ENCODE measurements at places on chromosomes 11 and 22. TPM values are rescaled to one million over a fixed set of nuclear protein-coding genes. Genes with fewer than 3 reads are reported as not detected.
A peak's percentile ranks its signal among the peaks of the same experiment; 100 is the strongest.

DNA sequence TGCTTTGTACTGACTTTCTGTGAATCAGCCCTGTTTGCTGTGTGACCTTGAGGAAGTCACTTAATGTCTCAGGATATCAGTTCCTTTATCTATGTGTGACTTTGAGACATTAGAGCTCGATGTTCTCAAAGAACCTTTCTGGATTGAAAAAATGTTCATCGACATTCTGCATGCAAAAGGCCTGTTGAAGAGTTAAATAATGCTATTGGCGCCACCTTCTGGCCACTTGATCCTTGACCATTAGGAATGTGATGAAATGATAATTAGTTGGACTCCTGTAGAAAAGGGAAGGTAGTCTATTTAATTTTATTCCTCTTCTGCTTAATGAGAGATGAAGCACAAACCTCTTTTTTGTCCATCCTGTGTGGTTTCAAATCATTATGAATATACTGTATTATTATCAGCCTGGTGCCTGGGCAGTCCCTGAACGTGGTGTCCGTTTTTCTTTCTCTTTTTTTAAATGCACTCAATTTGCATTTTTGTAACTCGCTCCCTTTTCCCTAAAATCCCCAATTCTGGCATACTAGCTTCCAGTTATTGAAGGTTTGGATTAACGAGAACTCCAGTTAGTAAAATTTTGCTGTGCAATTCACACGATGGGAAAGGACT, 20.7 kb downstream of the ELF5 start:
- DNase-seq = peak; percentile 56

The NEFH gene
- not detected for total RNA-seq

GRCh38 chr22:43432883-43433415, 21.1 kb downstream of the MPPED1 start:
- DNase-seq = no peak

DNA sequence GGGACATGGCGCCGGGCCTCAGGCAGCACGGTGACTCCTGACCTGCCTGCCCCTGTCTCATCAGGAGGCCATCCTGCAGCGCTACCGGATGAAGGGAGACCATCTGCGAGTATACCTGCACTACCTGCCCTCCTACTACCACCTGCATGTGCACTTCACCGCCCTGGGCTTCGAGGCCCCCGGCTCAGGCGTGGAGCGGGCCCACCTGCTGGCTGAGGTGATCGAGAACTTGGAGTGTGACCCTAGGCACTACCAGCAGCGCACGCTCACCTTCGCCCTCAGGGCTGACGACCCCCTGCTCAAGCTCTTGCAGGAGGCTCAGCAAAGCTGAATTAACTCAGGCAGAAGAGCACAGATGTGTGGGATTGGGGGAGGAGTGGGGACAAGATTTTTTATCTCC, 10.2 kb upstream of the ST3GAL4 start:
- DNase-seq = no peak

- no peak for DNase-seq
These were observed 88.8 kb downstream of the PDHX start for GRCh38 chr11:35005141-35005780.

The LIF gene
- 70.9 TPM for total RNA-seq

GRCh38 chr11:92253421-92253820, 28.8 kb downstream of the FAT3 start:
- DNase-seq = no peak

- DNase-seq = peak; percentile 25
These were observed 4.9 kb upstream of the TCN2 start for GRCh38 chr22:30602049-30602448.

DNA sequence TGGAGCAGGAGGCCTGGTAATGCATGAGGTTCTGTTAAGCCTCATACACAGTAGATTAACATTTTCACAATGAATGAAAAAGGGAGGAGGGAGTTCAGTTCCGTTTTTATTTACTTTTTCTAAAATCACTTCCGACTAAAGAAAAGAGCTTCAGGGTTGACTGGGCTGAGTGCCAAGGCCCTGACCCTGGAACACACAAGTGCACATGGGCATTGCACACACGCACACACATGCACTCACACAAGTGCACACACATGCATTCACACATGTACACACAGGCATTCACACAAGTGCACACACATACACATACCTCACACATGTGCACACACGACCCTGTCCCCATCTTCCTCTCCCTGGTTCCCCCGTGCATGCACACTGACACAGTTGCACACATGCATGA, 303.3 kb downstream of the BRD1 start:
- DNase-seq = no peak

GRCh38 chr11:81979448-81979847, 754.2 kb downstream of the FAM181B start:
- no peak for DNase-seq

The CD248 gene
- total RNA-seq = not detected

GRCh38 chr11:1750481-1750839, at the start of gene IFITM10:
Gene IFITM10, minus strand, starts transcription at chr11:1750595. Its CDS starts 153 bp downstream, at chr11:1750442.
- DNase-seq = no peak

DNA sequence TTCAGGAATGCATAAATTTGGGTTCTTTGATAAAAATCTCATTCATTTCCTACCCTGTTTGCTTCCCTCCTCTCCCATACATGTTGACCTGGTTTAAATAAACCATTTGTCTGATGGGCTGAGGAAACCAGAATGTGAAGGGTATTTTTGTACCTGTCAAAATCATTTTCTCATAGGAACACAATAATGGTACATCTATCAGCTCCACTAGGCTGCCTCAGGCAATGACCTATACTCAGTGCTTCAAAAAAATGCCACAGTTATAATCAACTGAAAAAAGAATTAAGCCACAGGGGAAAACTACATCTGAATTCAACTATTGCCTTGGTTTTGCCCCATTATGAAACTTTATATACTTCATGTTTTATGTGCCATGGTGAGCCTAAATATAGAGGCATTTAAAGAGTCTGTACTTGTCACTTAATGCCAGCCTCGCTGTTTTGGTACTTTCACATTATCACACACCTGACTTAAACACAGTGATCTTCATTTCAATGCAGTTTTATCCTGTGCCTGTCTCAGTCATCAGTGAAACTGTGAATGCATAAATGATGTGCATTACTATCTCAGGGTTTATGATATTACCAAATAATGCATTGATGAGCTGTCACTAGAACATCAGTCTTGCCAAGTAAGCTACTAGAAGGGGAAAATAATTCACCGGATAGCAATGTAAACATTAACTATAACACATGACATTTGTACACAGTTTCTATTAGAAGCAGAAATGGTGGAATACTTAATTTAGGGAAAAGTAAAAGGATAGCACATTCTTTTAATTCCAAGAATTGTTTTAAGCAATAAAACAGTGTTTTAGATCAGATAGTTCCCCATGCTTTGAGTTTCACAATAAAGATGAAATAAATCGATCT, 92.7 kb downstream of the MSANTD4 start:
- no peak for DNase-seq

The OR52A1 gene
- not detected for total RNA-seq

GRCh38 chr22:22769434-22770279, 118.0 kb upstream of the IGLL5 start:
- no peak for DNase-seq

The TUBA8 gene
- 0.45 TPM for total RNA-seq

DNA sequence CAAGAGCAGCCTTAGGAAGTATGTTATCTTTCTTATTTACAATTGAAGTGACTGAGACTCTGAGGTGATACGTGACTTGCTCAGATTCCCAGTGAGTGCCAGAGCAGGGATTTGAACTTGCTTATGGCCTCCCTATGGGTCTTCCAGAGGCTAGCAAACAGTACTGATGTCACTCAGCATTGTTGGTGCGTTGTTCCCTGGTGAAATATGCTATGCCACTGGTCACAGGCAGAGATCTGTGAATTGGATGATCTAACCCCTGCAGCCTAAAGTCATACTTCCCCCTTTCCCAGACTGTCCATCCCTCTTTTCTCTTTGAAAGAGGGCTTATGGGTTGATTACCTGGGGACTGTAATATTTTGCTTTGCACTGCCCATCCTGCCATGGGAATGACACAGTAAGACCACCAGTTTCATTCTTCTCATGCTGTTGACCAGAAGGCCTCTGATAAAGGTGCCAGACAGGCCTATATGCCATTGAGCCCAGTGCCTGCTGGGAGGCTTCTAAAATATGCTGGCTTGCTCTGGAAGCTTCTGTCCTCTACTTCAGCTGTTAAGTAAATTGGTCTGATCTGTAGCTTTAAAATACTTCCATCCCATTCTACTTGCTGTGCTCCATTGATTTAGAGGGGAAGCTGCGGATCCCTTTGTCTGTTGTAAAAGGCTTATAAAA, 152.2 kb upstream of the E2F8 start:
- DNase-seq = no peak

DNA sequence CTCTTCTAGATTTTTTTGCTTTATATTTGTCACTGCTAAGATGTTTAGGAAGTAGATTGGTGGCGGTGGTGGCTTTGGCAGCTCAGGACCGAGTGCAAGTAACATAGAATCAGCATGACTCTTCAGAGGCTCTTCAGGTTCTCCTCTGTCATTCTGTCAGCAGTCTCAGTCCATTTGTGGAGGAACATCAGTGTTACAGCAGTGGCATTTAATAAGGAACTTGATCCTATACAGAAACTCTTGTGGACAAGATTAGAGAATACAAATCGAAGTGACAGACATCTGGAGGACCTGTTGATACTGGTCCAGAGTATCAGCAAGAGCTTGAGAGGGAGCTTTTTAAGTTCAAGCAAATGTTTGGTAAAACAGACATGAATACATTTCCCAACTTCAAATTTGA, 82.2 kb upstream of the GNAZ start:
- DNase-seq = no peak

- no peak for DNase-seq
These were observed 14.2 kb upstream of the TLCD5 start for GRCh38 chr11:120310870-120311269.

The IGLL1 gene
- total RNA-seq = not detected

- no peak for DNase-seq
These were observed 1.2 kb downstream of the SLCO2B1 start for GRCh38 chr11:75152090-75152489.

- no peak for DNase-seq
These were observed 90.9 kb downstream of the NAV2 start for GRCh38 chr11:19803506-19803998.

DNA sequence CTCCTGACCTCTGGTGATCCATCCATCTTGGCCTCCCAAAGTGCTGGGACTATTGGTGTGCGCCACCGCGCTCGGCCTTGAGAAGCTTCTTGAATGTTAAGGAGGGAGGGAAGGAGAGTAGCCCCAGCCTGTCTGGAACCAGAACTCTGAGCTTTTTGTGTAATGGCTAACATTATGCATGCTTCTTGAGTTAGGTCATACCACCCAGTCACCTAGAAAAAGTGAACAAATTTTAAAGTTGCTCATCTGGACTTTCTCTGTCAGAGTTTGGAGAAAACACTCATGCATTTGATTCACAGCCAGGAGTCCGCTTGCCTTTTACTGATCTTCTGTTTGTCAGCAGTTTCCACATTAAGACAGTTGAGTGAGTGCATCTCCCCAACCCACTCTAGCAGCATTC, 82.1 kb downstream of the PPP6R3 start:
- DNase-seq = no peak

The MS4A6E gene
- total RNA-seq = not detected

- no peak for DNase-seq
These were observed 11.1 kb upstream of the RFPL1 start for GRCh38 chr22:29427176-29427760.

DNA sequence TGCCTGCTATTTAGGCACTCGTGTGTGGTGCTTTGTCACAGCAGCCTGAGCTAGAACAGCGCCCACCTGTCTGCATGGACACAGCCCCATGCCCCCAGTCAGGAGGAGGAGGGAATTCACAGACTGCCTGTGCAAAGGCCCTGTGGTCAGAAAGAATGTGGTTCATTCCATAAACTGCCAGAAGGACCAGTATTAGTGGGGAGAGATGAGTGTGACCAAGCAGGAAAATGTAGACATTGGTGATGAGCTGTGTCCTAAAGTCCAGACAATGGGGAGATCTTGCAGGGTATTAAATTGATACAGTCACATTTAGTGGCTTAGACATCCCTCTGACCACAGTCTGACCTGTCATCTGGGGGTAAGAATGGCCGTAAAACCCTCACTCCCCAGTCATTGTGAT, 83.7 kb upstream of the LINC01488 start:
- no peak for DNase-seq

GRCh38 chr22:29269731-29270474, 1.8 kb downstream of the EWSR1 start:
- DNase-seq = no peak

The GSTT2 gene
- not detected for total RNA-seq

- DNase-seq = peak; percentile 50
These were observed 737 bp downstream of the BCL2L13 start for GRCh38 chr22:17639247-17639741.

DNA sequence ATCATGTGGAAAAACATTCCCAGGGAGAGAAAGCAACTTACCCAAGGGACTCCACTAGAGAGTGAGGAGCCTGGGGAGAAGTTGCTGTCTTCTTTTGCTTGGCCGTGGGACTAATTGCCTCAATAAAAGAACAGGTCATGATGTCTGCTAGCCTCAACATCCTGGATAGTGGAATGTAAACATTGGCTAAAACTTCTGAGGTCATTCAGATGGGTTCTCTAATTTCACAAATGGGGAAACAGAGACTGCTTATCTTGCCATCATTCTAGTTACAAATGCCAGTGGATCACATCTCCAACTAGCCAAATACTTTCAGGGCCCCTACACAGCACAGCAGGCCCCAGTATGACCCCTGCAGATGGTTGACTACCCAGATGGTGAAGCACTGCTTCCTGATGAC, 28.4 kb upstream of the PAMR1 start:
- DNase-seq = no peak

DNA sequence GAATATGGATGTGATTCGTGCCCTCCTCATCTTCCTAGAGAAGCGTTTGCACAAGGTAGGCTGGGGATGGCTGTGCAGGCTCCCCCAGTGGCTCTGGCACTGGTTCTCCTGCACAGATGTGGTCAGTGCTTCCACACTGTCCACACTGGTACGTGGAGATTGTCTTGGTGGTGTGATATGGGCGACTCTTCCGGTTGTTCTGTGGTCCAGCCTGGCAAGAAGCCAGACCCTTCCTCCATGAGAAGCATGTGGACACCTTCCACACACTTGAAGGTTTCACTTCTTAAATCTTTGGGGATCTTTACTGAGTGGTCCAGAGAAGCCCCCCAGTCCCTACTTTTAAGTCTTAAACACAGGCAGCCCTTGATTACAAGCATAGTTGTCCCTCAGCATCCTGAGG, 3.8 kb downstream of the RIC8A start:
- DNase-seq = no peak

- no peak for DNase-seq
These were observed 766 bp upstream of the CAPRIN1 start for GRCh38 chr11:34050581-34051348.
